Smooth muscle cell of bladder (primary cell): ENCODE measurements at places on chromosomes 5 and 9. TPM values are rescaled to one million over a fixed set of nuclear protein-coding genes. Genes with fewer than 3 reads are reported as not detected.

The PCDHGA3 gene
- 0.85 and 1.4 TPM in 2 replicates for total RNA-seq

The CDX1 gene
- total RNA-seq, result under 0.01 and 0.09 TPM in 2 replicates

The CCDC152 gene
- total RNA-seq, result 1.1 and 1.6 TPM in 2 replicates

The PPP1R26 gene
- total RNA-seq, result 9.5 and 10.4 TPM in 2 replicates

The TSSK1B gene
- total RNA-seq, result 0.09 and 0.14 TPM in 2 replicates

The PCDHB16 gene
- 0.18 and 0.85 TPM in 2 replicates for total RNA-seq

The GFPT2 gene
- total RNA-seq, result 36.4 and 66.0 TPM in 2 replicates

The HNRNPAB gene
- 30.0 and 44.9 TPM in 2 replicates for total RNA-seq

The COL23A1 gene
- under 0.01 TPM in 1 of 2 replicates, not detected in the other for total RNA-seq

The CAMK2A gene
- 0.71 and 1.5 TPM in 2 replicates for total RNA-seq

The ALDOB gene
- total RNA-seq, result 0.09 TPM in 1 of 2 replicates, not detected in the other

The FCN2 gene
- total RNA-seq, result not detected in 2 replicates

The PCDHAC2 gene
- total RNA-seq, result 0.14 and 0.28 TPM in 2 replicates

The GABRP gene
- not detected in 2 replicates for total RNA-seq

The RALGDS gene
- 16.5 and 25.2 TPM in 2 replicates for total RNA-seq

The RAB24 gene
- 25.7 and 28.5 TPM in 2 replicates for total RNA-seq

The DIMT1 gene
- 18.1 and 22.9 TPM in 2 replicates for total RNA-seq

The FOXD4L5 gene
- under 0.01 TPM in 2 replicates for total RNA-seq

The PRELID2 gene
- total RNA-seq, result 10.7 and 16.9 TPM in 2 replicates

The GLRA1 gene
- not detected in 2 replicates for total RNA-seq
